Stomach (tissue), 19 donors: ENCODE measurements at places on chromosomes 7 and 10. TPM values are rescaled to one million over a fixed set of nuclear protein-coding genes. Genes with fewer than 3 reads are reported as not detected.

EBLN1 gene
- polyA plus RNA-seq = not detected

MACC1 gene
- polyA plus RNA-seq = 0.76 TPM

FKBP6 gene
- not detected for polyA plus RNA-seq

TMEM225B gene
- polyA plus RNA-seq = not detected

OR2A1 gene
- 0.05 TPM for polyA plus RNA-seq

CACNA2D1 gene
- 2.6 TPM for polyA plus RNA-seq

CALHM3 gene
- not detected for polyA plus RNA-seq

SORCS1 gene
- polyA plus RNA-seq = 0.78 TPM

BLNK gene
- polyA plus RNA-seq = 20.2 TPM

GNG11 gene
- polyA plus RNA-seq = 13.5 TPM

LIPK gene
- polyA plus RNA-seq = not detected
